NCI-H1436 treated with DMSO at 0.1 percent for 48 hours (cell line): ENCODE measurements at places on chromosomes 1 and 21.

- DNase-seq, result peak; percentile 5
Observed at GRCh38 chr1:19028110-19028509, 71.6 kb upstream of the IFFO2 start.

DNA sequence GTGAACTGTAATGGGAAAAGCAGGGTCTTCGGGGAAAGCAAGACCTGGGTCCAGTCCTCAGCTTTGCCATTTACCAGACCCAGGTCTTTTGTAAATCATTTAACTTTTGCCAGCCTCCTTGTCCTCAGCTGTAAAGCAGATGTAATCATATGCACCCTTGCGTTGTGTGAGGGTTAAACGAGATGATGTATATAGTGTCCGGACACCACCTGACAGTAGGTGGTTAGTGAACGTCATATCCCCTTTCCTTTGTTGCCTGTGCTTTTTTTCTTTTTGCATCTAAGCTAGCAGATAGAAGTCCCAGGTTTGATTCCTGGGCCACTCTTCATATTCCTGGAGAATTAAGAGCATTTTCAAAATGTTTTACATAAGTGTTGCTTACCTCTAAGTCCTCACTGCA lies 28.5 kb downstream of the IL12RB2 start:
- DNase-seq, result no peak

DNA sequence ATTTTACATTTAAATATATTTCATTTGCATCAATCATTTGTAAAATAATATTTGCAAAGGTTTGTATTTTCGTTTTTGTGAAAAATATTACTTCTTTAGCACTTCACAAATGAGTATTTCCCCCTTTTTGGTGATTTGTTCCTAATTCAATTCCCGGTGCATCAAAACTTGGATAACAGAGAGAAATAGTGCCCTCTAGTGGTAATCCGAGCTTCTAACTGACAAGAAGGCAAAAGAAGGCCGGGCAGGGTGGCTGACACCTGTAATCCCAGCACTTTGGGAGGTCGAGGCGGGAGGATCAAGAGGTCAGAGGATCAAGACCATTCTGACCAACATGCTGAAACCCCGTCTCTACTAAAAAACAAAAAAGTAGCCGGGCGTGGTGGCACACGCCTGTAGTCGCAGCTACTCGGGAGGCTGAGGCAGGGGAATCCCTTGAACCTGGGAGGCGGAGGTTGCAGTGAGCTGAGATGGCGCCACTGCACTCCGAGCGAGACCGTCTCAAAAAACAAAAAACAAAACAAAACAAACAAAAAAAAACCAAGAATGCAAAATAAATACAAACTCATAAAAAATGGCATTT lies 137.7 kb downstream of the COL11A1 start:
- no peak for DNase-seq

DNA sequence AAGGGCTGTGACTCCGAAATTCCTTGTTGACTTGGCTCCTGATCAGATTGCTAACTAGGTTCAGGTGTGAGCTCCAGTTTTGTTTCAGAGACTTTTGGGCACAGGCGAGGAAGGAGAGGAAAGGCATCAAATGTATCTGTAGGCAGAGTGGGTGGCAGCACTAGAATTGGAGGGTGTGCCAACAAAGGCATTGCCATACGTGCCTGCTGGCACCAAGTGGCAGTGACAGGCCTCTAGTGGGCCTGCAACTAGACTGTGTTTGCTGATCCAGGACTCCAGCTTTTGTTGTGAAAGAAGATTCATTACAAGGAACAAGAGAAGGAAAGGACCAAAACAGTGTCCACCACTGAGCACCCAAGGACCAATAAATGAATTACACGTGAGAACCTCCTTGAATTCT lies 79.5 kb downstream of the TM2D1 start:
- no peak for DNase-seq

GRCh38 chr1:51791888-51792287 lies 86.6 kb downstream of the NRDC start:
- DNase-seq, result no peak

- no peak for DNase-seq
Observed at GRCh38 chr1:153919876-153920852, 2.6 kb downstream of the GATAD2B start.

DNA sequence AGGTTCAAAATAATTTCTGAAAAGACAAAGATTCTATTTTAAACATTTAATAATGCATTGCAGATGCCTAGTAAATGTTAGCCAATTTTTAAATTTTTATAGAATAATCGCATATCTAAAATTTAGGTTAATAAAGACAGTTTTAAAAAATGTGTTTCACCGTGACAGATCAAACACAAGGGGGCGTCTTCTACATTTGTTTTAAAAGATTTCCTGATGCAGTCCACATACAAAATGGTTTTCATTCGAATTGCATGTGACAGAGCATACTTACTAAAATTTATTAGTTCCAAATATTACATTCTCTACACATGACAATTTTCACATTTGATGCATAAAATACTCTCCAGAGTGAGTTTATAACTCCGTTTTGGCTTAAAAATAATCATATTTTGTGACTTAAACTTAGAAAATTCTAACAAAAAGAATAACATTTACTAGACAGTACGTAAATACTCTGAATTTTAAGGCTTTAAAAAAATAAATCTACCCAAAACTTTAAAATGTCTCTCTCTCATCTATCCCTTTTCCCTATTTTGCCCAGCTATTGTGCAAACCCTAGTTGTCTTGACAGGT lies 75.5 kb downstream of the ADAMTS1 start:
- no peak for DNase-seq

GRCh38 chr1:227440182-227440581 lies 121.9 kb upstream of the CDC42BPA start:
- DNase-seq, result no peak

GRCh38 chr1:248923352-248924338 lies 17.6 kb downstream of the PGBD2 start:
- no peak for DNase-seq

DNA sequence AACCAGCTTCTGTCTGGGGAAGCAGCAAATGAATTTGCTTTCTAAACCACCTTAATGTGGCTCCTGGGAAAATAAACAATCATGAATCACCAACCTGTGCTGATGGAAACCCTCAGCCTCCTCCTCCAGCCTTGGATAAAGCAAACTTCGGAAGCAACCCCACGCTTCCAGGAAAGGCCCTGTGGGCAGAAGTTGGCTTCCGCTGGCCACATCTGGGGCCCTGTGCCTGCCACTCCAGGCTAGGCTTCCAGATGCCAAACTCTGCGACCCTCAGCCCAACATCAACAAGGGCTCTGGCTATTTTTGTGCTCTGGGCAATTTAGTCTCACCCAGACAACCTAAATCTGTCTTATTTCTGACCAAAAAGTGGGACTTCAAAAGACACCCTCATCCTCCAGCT lies 6.2 kb upstream of the OXCT2 start:
- no peak for DNase-seq
